ENCODE measurements at places on chromosomes 16 and 17.

DNA sequence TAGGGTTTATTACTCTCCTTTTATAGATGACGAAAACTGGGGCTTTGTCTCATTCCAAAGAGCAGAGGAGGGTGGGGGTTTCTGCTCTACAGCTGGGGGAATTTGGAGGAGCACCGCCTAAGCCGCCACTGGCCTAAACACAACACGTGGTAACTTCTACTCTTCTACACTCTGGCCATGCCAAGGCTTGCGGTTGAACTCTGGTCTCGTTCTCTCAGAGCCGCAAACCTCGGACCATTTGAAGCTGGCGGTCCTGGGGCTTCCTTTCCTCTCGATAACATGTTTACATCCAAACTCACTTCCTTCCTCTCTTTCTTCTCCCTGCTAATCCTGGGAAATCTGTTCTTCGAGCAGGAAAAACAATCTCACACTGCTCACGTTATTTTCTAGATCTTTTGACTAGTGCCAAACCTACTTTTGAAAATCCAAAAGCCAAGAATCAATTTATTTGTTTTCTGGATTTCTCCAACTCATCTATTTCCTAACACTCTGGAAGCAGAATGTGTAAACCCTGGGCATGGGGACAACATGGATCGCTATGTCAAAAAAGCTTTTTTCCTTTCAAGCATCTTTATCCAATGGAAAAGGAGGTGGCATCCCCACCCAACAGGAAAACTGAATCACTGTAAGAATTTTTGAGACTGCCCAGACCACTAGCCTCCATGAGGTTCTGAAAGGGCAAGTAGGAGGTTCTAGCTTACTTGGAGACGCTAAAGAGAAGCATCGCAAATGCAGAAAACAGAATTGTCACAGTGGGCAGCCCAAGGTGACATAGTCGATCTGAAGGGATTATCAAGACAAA lies 13.6 kb upstream of the EEF2K start:
- DNase-seq, result peak; percentile 84

- no peak for DNase-seq
Observed at GRCh38 chr17:77167472-77168306, 26.9 kb downstream of the SEC14L1 start.

DNA sequence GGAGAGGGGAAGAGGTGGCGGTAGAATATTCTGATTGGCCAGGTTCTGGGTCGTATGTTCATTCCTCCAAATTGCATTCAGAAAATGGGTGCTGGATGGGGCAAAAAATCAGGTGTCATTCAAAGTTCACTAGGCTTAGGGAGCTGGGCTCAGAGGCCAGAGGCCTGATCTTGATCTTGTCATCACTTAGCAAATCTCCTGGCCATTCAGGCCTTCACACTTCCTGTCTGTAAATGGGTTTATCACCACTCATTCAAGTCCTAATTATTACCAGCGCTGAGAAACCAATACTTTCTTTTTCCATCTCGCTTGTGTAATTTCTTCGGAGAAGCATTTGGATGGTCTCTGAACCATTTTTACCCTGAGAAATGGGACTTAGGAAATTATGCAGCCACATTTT lies 50.8 kb downstream of the BMERB1 start:
- DNase-seq, result no peak

DNA sequence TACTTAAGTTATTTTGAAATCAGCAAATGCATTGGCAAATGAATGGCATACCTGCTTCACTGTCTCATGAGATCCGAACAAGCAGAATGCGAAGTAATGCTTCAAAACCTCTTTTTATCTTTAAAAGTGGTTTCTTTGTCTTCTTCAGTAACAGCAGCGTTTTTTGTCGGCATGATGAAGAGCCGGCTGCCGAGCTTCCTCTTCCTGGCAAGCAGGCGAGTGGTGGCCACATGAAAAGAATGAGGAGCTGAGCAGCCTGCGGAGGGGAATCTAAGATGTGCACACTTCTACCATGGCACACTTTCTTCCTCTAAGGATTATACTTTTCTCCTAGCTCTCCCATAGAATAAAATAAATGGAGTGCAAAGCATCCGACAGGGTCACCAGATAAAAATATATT lies 42.4 kb upstream of the AKTIP start:
- no peak for DNase-seq
